ENCODE measurements at places on chromosomes 11 and 22.

DNA sequence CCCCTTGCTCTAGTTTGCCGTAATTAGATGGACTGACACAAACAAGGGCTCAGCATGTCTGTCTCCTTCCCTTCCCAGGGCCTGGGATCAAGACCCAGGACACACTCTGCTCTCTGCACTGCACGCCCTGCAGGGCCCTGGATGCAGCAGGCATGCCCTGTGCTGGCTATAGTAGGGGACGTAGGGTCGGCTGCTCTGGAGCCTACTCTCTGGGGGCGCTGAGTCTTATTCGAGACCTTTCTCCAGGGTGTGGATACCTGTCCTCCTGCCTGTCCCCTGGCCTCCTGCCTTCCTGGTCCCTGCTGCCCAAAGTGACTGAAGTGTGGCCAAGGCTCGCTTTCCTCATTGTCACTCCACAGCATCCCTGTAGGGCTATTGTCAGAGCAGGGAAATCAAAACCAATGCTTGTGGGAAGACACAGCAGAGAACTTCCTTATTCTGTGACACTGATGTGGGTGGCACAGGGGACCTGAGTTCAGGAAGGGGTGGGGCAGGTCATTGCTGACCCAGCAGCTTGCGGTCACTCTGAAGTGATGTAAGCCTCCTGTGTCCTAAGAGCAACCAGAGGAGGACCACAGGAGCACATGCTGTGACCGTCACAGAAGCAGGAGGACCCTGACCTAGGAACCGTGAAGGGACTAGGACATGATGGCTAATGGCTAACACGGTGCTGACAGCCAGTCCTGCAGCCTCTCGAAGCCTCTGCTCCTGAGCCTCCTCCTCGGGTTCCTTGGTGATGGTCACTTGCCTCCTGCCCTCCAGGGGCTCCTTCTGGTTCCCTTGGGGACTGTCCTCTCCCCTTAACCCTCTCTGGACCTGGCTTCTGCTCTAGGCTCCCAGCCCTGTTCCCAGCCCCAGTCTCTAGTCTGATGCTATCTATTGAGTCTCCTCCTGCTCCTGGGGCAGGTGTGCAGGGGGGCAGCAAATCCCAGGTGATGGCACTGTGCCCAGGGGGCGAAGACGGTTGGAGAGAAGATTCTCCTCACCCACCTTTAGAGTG is 10.3 kb downstream of the APOBEC3A start:
- no peak for DNase-seq

GRCh38 chr11:124511745-124512144 is 31.7 kb downstream of the OR8B12 start:
- DNase-seq, result no peak

- DNase-seq, result no peak
Observed at GRCh38 chr22:47547881-47548650, 785.6 kb downstream of the TBC1D22A start.

DNA sequence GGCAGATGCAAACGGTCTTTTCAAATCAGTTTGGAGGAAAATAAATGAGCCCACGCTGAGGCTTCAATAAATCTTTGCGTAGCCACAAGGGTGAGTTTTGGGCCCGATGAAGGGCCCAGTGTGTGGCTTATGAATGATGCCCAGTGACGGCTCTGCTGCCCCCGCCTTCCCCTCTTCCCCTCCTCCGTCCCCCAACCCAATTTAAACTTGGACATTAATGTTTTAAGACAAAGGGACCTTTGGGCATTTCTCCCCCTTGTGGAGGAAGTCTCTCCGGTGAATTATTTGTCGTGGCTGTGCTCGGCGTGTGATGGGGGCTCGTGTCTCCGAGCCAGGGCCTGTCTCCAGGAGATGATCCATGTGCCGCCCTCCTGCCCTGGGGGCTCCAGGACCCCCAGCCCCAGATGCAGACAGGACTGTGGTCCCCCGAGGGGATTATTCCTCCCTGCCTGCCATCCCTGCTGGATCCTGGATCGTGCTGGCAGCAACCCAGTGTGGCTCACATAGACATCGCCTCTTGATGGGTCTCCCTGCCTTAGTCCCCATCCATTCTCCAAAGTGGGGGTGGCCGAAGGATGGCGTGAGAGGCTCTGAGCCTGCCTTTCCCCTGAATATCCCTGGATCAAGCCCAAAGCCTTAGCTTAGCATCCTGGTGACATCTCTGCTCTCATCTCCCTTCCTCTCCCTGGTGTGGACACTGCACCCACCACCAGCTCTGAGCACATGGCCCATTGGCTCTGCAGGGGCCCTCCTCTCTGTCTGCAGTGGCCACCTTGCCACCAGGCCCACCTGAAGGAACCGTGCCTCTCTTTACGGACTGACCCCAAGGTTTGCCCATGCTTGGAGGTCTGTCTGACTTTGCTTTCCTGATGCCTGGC is 56.4 kb downstream of the SMIM38 start:
- no peak for DNase-seq

GRCh38 chr11:68993546-68993945 is 12.8 kb upstream of the MRGPRD start:
- DNase-seq, result no peak

DNA sequence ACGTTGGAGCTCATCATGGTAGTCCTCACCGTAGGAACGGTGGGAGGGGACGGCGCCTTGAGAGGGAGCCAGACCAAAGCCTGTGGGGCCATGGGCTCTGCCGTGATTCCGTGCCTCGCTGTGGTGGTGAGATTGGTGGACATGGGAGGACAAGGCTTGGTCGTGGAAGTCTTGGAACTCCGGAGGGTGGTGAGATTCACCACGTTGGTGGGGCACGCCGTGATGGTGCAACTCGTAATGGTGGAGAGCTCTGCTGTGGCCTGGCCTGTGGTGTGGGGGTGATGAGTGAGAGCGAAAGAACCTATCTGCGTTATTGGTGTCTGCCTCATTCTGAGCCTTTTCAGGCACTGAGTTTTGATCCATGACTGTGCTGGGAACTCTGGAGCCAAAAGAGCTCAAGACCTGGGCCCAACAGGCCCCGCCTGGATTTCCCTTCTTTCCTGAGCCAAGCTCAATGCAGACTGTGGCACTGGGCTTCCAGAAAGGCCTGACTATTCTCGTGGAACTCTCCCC is at the start of gene CATSPER1:
Gene CATSPER1, minus strand, starts transcription at position 463 of the 513 bp plus-strand sequence. Its CDS starts 100 bp downstream, at position 363.
- no peak for DNase-seq

DNA sequence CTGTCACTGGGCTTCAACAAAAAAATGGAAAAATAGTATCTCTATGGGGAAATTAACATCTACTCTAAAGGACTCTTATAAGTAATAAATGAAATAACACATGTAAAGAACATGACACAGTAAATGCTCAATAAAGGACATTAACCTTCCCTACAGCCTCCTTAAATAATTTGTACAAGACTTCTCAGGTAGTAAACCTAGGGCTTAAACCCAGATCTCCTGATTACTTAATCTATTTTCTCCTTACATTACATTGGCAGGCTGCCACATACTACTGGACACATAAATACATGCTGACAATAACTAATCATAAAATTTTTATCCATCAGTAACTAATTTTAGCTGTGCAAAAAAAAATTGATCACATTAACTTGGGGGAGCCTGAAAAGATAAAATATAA is 4.9 kb downstream of the AMBRA1 start:
- DNase-seq, result no peak

- no peak for DNase-seq
Observed at GRCh38 chr11:79694368-79694767, 253.5 kb upstream of the TENM4 start.

DNA sequence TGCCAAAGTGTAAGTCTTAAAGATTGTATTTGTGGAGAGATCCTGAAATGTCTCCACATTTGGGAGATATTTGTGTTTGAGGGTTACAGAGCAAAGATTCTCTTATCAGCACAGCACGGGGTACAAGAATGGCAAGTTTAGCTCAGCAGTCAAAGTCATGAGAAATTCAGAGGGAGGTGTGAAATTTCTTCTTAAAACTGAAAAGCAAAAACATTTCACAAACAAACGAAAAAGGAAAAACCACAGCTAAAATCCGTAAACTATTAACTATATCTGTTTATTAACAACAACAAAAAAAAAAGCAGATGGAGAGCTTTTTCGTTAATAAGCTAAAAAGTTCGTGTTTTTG is 40.9 kb upstream of the ETS1 start:
- DNase-seq, result no peak

- DNase-seq, result no peak
Observed at GRCh38 chr11:72232260-72233055, 7.9 kb downstream of the INPPL1 start.

DNA sequence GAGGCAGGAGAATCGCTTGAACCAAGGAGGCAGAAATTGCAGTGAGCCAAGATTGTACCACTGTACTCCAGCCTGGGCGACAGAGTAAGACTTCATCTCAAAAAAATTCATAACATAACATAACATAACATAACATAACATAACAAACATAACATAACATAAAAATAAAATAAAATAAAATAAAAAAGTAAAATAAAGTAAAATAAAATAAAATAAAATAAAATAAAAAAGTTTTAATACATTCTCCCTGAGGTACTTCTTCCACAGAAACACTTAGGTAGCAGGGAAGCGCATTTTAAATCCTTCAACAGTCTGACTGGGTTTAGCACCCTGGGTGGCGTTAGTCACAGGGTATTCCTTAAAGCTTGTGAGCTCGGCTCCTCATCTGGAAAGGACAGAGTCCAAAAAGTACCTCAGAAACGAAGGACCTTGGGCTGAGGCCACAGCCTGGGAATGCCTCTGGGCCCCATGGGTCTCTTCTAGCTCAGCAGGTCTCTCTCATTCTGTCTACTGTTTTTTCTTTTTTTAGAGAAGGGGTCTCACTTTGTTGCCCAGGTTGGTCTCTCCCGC is 41.7 kb downstream of the MICAL3 start:
- DNase-seq, result no peak

GRCh38 chr22:33920197-33920540 is at the start of gene LARGE1:
LARGE1 (minus strand) TSS chr22:33920476.
- no peak for DNase-seq

- no peak for DNase-seq
Observed at GRCh38 chr22:37639771-37640590, 512 bp downstream of the SH3BP1 start.

DNA sequence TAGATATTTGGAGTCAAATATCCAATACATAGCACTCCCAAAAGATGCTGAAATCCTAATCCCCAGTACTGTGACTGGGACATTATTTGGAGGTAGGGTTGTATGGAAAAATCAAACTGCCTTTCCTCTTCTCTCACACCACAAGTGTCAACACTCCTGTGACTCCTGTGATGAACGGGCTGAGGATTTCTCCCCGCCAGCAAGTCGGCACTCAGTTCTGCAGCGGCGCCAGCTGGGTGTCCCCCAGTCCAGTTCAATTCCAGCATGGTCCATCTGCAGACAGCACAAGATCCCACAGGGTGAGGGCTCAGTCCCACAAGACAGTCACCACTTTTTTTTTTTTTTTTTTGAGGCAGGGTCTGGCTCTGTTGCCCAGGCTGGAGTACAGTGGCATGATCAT is 4.3 kb upstream of the PARVB start:
- DNase-seq, result no peak

DNA sequence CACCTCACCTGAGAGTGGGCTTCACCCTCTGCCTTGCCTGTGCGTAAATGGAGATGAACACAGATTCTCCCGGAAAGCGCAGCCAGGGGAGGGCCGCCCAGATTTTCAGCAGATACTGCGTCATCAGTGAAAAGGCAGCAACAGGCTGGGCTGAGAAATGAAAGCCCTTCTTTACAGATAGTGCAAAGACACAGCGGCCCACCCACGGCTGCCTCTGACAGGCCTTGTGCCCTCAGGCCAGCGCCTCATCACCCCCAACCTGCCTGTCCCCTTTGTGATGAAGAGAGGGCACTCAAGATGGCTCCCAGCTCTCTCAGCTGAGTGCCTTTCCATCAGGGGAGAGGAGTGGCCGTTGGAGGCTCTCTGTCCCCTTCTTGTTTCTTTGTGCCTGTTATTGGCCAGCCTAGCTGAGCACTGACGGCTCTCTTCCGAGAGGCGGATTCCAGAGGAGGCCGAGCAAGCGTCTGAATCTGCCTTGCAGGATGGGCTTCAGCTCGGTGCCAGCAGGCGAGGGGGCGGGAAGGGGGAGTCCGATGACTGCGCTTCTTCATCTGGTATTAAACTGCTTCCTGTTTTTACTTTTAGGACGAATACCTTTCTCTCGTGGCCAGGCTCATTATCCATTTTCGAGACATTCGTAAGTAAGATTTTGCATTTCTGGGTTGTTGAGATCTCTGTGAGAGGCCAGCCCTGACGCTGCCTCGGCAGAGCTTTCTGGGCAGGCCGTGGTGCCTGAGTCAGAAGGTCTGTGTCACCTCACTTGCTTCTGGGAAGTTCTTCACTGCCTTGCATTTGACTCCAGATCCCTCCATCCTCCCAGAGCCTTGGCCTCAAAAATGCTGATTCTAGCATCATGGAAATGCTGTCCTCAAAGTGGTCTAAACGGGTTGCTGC is 43.7 kb downstream of the MED15 start:
- DNase-seq, result no peak

- no peak for DNase-seq
Observed at GRCh38 chr22:50674130-50674500, 1.5 kb downstream of the SHANK3 start.

- DNase-seq, result no peak
Observed at GRCh38 chr11:44994753-44995152, 44.1 kb upstream of the TP53I11 start.

DNA sequence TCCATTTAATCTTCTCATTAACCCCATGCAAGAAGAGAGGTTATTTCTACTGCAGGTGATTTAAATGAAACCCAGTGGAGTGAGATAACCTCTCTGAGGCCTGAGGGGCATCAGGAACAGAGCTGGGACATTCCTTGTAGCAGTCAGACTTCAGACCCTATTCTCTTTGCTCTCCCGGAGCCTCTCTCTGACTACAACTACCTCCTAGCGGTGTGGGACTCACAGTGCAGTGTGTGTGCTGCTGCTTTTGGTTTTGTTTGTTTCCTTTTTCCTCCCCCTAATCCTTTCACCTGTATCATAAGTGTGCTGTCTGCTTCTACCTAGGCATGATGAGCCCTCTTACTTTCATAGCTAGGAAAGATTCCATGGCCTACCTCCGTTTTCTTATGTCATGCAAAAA is 769.6 kb downstream of the NTM start:
- DNase-seq, result no peak

DNA sequence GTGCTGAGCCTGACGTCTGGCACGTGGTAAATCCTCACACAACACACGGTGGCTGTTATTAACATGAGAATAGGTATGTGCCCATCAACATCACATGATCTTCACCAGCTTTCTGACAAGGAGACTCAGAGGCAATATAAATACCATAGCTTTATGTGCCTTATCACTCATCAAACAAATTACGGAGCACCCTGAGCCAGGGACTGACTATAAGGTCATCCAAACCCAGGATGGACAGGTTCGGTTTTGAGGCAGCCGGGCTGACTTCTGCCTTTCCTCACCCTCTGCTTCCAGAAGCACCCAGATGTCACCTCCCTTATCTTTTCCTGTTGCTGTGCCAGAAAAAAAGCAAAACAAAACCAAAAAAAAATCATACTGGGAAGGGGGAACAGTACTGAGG is 5.7 kb upstream of the PLAAT3 start:
- DNase-seq, result no peak

- peak; percentile 73 for DNase-seq
Observed at GRCh38 chr22:46087816-46088277, 62.5 kb upstream of the PPARA start.

GRCh38 chr22:17753401-17753989 is 20.8 kb downstream of the BID start:
- DNase-seq, result no peak
